Esophagus muscularis mucosa (tissue), 4 donors: ENCODE measurements at places on chromosomes 5 and 9. TPM values are rescaled to one million over a fixed set of nuclear protein-coding genes. Genes with fewer than 3 reads are reported as not detected.

The CDO1 gene
- 14.7 TPM for total RNA-seq

DNA sequence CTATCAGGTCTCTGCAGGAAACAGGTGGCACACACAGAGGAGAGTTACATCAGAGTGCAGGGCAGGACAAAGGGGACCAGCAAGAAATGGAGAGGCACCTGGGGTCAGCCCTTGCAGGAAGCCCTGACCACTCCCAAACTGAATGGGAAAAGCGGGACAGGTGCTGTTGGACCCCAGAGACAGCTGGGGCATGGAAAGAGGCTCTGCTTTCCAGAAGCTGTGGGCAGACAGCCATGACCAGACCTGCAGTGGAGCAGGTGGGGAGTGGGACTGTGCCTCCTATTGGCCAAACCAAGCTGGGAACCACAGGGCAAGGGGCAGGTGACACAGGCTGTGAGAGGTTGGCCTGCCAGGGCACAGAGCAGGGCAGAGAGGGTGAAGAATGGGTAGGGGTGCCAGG, 125.8 kb downstream of the BOD1 start:
- no peaks in the 10 kb centered on the region for H3K36me3 ChIP-seq
- H3K27me3 ChIP-seq, result no peaks in the 10 kb centered on the region
- no peak overlapping the region for H3K4me3 ChIP-seq
- no peak for DNase-seq
- no peak overlapping the region for H3K27ac ChIP-seq

DNA sequence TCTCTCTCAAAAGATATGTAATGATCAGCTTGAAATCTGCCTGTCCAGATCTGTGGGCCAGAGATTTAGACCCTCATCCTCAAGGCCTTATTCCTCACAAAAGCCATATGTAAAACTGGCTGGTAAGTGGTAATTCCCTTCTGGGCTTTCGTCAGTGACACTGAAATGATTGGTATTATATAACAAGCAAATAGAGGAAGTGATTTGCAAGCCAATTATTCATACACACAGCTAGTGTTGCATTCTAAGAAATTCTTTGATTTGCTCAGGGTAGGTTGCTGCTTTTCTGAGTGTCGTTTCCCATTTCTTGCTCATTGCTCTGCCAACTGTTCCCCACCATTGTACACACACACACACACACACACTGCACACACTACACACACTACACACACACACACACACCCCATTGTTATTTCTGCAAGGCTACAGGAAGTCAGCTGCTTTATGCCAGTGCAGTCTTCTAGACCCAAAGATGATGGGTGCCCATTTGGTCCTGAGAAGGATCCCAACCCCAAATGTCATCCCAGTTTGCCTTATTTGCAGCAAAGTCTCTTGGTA, 76.8 kb downstream of the PRLR start:
- H3K4me3 ChIP-seq, result no peak overlapping the region
- no peak overlapping the region for H3K27ac ChIP-seq
- no peak for DNase-seq
- H3K36me3 ChIP-seq, result no peaks in the 10 kb centered on the region

- H3K4me3 ChIP-seq, result no peak overlapping the region
- no peaks in the 10 kb centered on the region for H3K4me1 ChIP-seq
- no peak for DNase-seq
- no peaks in the 10 kb centered on the region for H3K27me3 ChIP-seq
Measured at GRCh38 chr5:116898917-116899316, 324.3 kb upstream of the SEMA6A start.

- no peaks in the 10 kb centered on the region for H3K4me1 ChIP-seq
- no peak overlapping the region for H3K27ac ChIP-seq
- no peaks in the 10 kb centered on the region for H3K27me3 ChIP-seq
- no peak overlapping the region for H3K4me3 ChIP-seq
Measured at GRCh38 chr5:35811108-35811741, 45.5 kb upstream of the IL7R start.
